ENCODE measurements at places on chromosomes 4 and X.
A peak's percentile ranks its signal among the peaks of the same experiment; 100 is the strongest.

- no peak for DNase-seq
Observed at GRCh38 chr4:13298655-13299054, 185.5 kb downstream of the RAB28 start.

- no peak for DNase-seq
Observed at GRCh38 chr4:165191348-165191656, 16.1 kb upstream of the KLHL2 start.

- DNase-seq: peak; percentile 36
Observed at GRCh38 chrX:153981771-153982533, 9.4 kb downstream of the TMEM187 start.

DNA sequence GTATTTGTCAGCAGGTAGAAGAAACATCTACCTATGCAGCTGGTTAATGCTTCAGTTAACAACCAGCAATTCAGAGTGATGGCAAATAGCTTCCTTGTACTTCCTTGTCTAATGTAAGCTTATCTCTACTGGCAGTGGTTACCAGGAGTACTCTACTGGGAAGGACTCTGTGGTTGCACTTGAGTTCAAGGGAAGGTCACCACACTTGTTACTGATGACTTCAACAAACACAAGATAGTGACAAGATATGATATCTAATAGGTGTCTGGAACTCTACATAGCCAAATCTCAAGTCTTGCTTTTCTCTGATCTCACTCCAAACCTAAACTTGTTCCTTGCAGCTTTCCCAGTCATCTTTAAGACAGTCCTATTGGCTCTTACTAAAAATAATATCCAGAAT, 1644.9 kb upstream of the TENM3 start:
- DNase-seq: no peak

- DNase-seq: no peak
Observed at GRCh38 chr4:146342600-146343192, 128.4 kb downstream of the REELD1 start.

DNA sequence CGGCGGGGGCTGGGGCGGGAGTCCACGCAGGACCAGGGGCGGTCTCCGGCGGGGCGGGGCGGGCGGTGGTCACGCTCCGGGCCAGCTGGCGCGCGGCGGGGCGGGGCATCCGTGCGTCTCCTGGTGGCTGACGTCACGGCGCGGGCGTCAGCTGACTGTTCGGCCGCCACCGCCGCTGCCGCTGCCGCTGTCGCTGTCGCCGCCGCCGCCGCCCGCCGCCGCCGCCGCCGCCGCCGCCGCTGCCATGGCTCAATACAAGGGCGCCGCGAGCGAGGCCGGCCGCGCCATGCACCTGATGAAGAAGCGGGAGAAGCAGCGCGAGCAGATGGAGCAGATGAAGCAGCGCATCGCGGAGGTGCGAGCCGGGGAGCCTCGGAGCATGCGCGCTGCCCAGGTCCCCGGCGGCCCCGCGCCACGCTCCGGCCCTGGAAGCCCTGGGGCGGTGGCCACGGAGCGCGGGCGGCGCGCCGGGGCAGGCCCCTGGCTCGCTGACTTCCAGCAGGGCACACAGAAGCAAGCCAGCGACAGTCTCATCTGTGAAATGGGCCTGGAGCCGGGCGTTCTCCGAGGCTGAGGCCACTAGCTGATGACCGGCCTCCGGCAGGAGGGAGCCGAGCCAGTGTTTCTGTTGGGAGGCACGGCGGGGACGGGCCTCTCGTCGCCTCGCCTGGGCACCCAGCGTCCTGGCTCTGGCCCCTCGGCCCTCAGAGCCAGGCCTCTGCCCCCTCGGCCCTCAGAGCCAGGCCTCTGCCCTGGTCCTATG, at the start of gene FAM50A:
Gene FAM50A, plus strand, starts transcription at position 150 of the 763 bp plus-strand sequence. Its CDS starts 95 bp downstream, at position 245.
- peak; percentile 57 for DNase-seq

DNA sequence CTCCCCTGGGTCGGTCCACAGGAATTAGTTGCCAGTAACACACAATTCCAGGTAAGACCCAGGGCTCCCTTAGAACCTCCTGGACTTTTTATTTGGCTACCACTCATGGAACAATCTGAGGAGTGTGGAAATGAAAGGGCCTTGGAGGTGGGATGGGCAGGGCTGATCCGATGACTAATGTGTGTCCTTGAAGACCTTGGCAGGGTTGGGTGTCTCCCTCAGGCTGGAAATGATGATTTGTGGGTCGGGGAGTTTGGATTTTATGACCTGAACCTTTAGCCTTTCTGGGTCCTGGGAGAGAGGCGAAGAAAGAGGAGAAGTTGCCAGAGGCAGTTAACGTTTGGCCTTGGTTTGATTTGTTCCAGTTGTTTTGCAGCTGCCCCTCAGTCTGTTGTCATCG, 425.0 kb downstream of the MID1IP1 start:
- no peak for DNase-seq

DNA sequence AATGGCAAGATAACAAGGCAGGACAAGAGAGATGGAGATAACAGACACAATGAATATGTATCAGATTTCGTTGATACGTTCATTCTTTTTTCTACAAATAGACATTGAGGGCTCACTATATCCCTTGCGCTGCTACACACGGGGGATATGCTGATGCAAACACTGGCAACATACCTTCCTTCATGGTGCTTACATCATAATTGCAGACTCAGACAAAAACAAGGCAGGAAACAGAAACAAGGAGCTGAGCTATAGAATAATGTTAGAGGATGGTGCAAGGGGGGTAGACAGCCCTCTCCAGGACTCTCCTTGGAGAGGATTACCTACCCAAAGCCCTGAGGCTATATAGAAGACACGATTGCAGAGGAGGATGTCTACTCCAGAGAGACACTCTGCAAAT, 1069.5 kb downstream of the DMD start:
- no peak for DNase-seq

- DNase-seq: no peak
Observed at GRCh38 chr4:114085611-114086345, 106.3 kb upstream of the ARSJ start.

DNA sequence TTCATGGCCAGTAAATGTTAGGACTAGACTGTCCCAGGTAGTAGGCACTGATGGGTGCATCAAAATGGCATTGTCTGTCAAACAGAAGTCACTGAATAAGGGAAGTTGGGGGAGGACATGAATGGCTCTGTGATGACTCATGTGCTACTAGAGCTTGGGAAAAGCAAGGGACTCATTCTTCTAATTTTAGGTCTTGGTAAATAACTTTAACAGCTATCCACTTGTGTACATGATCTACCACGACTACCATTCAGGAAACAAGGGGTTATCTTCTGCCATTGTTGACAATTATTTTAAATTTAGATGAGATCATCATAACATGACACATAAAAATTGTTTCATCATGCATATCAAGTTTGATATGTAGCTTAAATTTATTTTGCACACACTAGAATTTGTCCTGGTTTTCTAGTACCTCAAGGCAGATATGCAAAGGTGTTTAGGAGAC, 6.3 kb downstream of the AREG start:
- no peak for DNase-seq

DNA sequence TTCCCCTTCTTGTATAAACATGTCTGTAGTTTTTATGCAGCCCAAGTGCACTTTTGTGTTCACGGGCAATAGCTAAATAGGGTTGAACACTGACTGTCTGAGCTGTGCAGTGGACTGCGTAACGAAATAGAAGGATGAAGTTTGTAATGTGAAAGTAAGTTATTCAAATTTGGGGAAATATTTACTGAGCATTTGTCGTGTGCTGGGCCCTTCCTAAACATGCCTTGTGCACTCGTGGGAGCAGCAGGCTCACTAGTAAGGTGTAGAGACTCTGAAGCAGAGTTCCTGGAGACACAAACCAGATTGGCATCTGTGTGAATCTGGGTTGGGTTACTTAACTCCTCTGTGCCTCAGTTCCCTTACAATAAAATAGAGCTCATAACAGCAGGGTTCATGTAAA, 51.7 kb upstream of the C1QTNF7 start:
- no peak for DNase-seq

- DNase-seq: no peak
Observed at GRCh38 chrX:7219153-7219705, 71.3 kb upstream of the PUDP start.

Measured in activated T-cell treated with anti-CD3 and anti-CD28 coated beads for 24 hours (primary cell).